ENCODE measurements at places on chromosomes 3 and 15. TPM values are rescaled to one million over a fixed set of nuclear protein-coding genes. Genes with fewer than 3 reads are reported as not detected.

The NBEAL2 gene
- polyA plus RNA-seq: 24.6 TPM

The GOLGA6L10 gene
- 0.03 TPM for polyA plus RNA-seq

The GUCA1C gene
- 0.15 TPM for polyA plus RNA-seq

GRCh38 chr15:59401824-59402569 is 29.3 kb upstream of the MYO1E start:
- DNase-seq: no peak

DNA sequence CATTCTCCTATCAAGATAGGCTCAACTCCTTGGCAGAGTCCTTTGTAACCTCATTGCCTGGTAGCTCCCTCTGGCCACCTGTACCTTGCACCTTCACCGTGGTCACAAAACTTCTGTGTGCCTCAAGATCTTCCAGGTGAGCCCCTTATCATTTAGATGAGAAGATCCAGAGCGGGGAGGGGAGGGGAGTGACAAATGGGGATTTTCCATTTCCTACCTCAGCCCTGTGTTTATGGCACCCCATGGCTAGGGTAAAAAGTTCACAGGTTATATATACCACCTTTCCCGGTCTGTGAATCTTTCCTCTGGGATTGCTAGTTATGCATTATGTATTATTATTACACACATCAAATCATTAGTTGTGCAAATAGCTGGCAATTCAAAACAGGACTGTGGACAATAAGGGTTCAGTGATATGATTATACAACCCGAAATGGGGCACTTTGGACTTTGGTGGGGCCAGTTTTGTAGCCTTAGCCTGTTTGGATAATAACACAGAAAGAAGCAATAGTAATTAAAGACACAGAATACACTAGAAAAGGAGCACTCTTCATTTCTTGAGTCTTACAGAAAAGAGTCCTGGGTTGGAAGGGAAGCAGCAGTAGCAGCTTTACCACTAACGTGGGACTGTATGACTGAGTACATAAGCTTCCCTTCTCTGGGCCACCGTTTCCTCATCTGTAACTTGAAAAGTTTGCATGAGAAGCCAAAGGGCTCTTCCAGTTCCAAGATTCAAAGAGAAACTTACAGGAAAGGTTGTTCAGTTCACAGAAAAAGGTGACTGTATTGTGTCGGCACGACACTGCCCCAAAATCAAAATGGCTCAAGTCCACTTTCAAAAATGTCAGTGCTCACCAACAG is 7.1 kb downstream of the TLE3 start:
- no peak for DNase-seq

All from mammary epithelial cell (primary cell).